T-helper 17 cell (primary cell): ENCODE measurements at places on chromosomes 3 and 15.

GRCh38 chr3:19931767-19932188 is 2.2 kb downstream of the EFHB start:
- DNase-seq, result no peak

GRCh38 chr15:75723171-75723846 is 10.7 kb upstream of the CSPG4 start:
- no peak for DNase-seq

GRCh38 chr3:122213650-122214049 is 30.2 kb downstream of the CASR start:
- DNase-seq, result no peak

- DNase-seq, result no peak
Measured at GRCh38 chr3:5014391-5014790, 35.2 kb downstream of the BHLHE40 start.

- no peak for DNase-seq
Measured at GRCh38 chr3:110895054-110895453, 176.6 kb upstream of the NECTIN3 start.

- no peak for DNase-seq
Measured at GRCh38 chr15:99449514-99449913, 116.3 kb upstream of the MEF2A start.

- no peak for DNase-seq
Measured at GRCh38 chr15:91345736-91346135, 245.7 kb downstream of the SV2B start.

- no peak for DNase-seq
Measured at GRCh38 chr15:67267440-67267839, 12.9 kb downstream of the IQCH start.

DNA sequence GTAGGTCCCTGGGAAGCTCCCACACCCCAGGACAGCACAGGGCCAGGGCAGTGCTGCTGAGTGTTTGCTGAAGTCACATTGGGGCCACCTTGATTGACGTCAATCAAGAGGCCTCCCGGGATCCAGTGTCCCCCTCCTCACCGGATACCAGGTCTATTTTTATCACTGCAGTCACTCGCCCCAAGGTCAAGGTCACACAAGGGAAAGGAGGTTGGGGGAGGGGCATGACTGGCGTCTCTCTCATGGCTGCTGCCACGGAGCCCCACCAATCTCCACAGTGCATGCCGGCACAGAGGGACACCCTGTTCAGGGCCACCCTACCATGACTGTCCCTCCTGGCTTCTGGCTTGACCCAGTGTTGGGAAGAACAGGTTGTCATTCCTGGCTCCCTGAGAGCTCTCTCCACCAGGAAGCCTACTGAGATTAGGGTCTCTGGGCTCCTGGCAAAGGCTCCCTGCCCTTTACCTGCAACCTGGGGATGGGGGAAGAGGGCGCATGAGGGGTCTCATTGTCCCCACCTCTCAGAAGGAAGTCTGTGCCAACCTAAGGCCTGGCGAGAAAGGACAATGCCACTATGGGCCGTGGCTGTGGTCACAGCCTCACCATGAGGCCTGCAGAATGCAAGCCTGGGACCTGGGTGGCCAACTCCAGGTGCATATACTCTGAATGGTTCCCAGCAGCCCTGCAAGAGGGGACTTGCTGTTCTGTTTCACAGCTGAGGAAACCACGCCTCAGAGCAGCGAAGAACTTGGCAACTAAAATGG is 1.5 kb downstream of the MYL3 start:
- DNase-seq, result no peak

DNA sequence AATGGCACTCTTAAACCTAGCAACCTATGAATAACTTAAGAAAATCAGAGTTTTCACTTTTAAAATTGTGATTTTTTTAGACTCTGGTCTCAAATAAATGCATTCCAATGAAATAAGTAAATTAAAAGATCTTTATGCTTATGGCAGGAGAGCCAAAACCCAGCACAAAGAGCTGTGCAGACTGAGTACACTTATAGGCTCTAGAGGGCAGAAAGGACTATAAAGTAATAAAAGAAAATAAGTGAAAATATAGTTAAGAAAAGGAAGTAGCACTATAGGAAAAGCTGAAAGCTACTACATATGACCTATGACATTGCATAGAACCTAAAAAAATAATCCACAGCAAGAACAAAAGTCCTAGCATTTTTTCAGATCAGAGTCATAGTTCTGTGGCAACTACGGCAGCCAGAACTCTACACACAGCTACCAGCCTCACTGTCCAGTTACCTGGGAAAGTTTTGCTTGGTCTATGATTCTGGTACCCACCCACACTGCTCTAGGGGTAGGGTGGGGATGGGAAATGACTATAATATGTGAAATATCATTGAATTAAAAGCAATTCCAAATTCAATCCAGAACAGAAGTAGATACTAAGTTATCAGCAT is 30.5 kb downstream of the CLASP2 start:
- no peak for DNase-seq

GRCh38 chr3:61420136-61420759 is 141.1 kb upstream of the PTPRG start:
- DNase-seq, result no peak

- DNase-seq, result no peak
Measured at GRCh38 chr15:71532994-71533393, 277.4 kb upstream of the NR2E3 start.

DNA sequence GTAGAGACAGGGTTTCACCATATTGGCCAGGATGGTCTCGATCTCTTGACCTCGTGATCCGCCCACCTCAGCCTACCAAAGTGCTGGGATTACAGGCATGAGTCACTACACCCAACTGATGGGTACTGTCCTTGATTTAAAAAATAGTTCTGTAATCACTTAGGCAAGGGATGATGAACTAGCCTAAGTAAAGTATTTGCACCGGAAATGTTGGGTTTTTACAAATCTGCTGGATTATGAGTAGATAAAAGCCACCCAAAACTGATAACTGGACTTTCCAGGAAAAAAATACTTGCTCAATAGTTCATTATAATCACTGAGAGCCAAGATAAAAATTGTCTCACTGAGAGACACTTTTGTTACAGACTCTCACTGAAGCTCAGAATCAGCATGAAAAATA is 218.0 kb downstream of the WNT5A start:
- no peak for DNase-seq

DNA sequence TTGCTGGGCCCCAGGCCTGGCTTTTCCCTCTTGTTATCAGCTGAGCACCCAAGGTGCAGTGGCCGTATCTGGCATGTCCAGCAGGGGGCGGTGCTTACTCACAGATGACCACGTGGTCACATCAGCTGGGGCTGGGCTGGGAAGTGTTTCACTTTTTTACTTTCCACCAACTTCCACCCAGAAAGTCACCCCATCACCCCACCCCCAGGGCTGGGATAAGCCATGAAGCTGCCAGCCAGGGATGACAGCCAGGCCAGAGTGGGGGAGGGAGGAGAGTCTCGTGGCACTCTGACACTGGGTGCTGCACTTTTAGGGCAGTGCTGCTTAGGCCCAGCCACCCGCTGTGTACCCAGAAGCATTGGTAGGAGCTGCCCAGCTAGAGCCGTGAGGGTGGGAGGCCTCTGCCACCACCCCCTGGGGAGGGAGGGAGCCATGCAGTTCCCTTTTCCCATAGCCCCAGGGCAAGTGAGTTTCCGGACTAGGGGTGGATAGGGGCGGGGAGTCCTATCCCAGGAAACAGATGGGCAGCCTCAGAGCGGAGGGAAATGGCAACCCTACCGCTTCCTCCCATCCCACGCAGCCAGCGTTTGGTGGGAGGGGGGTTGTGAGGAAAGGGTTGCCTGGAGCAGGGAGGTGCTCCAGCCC is 6.1 kb downstream of the PPCDC start:
- peak; percentile 85 for DNase-seq

GRCh38 chr3:56012721-56013120 is 455.5 kb downstream of the ERC2 start:
- DNase-seq, result no peak

GRCh38 chr3:148948913-148949657 is 42.3 kb upstream of the GYG1 start:
- DNase-seq, result no peak

GRCh38 chr3:184350618-184351017 is 10.8 kb downstream of the CLCN2 start:
- DNase-seq, result no peak

DNA sequence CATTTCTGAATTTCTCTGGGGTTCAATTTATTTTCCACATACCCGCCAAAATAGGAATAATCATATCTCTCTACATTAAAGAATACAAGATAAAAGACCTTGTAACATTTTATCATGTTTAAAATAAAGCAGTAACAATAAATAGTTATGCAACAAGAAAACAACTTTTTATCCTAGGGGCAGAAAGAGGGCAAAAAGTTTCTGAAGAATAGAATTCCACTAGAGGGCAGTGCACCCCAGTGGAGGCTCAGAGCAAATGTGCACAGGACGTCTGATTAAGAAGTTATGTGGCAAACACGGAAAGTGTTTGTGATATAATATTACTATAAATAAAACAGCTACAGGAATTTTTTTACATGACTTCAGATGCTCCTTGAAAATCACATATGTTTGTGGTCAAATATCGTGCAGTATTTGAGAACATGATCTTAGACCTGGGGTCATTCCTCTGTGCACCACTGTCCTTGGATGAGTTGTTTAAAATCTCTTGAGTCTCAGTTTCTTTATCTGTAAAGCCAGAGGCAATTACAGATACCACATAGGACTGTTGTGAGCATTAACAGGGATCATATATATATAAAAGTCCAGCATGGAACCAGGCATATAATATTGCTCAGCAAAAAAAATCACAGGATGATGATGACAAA is 13.2 kb upstream of the PIK3R4 start:
- DNase-seq, result peak; percentile 19
